GM19239 (cell line): ENCODE measurements at places on chromosomes 16 and 17.

- no peak for DNase-seq
These were observed 1.2 kb downstream of the NFATC3 start for GRCh38 chr16:68086336-68086841.

DNA sequence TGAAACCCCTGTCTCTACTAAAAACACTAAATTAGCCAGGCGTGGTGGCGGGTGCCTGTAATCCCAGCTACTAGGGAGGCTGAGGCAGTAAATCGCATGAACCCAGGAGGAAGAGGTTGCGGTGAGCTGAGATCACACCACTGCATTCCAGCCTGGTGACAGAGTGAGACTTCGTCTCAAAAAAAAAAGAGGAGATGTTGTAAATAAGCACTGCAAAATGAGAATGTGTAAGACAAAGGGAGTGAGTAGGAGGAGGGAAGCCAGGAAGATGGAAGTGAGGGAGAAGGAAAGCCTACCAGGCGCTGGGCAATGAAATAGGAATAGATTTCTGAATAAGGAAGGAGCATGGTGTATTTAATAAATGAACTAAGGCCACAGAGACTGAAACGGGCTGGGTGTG is 8.7 kb upstream of the PRPF8 start:
- DNase-seq: no peak

GRCh38 chr16:67146523-67147357 is 4.1 kb downstream of the B3GNT9 start:
- DNase-seq: no peak

DNA sequence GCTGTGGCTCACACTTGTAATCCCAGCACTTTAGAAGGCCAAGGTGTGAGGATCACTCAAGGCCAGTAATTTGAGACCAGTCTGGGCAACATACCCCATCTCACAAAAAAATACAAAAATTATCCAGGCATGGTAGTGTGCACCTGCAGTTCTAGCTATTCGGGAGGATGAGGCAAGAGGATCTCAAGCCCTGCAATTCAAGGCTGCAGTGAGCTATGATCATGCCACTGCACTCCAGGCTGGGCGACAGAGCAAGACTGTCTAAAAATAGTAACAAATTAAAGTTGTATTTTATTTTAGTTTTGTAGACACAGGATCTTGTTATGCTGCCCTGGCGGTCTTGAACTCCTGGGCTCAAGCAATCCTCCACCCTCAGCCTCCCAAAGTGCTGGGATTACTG is 18.2 kb downstream of the USP31 start:
- no peak for DNase-seq

GRCh38 chr17:9936095-9936494 is 31.0 kb upstream of the RCVRN start:
- no peak for DNase-seq

DNA sequence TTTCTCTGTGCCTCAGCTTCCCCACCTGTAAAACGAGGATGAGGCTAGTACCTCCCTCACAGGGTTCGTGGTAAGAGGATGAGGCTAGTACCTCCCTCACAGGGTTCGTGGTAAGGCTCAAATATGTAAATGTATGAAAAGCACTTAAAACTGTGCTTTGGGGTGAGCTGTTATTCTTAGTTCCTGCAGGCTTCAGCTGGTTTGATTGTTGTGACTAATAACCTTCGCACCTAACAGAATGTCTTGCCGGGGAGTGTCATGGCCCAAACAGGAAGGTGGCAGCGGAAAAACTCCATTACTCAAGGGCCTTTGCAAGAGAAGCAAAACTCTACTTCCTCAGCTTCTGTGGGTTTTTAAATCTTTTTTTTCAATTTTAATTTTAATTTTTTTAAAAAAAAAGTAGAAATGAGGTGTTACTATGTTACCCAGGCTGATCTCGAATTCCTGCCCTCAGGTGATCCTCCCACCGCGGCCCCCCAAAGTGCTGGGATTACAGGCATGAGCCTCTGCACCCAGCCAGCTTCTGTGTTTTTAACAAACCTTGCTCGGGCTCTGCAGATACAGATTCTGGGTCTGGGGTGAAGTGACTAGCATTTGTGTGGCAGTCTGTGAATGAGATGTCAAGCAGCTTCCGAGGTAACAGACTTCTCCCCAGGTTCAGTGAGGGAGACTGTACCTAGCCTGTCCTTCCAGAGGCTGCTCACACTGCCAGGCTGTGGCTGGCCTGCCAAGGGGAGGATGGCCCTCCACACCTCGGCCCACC is 103.0 kb downstream of the RAB11FIP4 start:
- DNase-seq: peak; percentile 50

DNA sequence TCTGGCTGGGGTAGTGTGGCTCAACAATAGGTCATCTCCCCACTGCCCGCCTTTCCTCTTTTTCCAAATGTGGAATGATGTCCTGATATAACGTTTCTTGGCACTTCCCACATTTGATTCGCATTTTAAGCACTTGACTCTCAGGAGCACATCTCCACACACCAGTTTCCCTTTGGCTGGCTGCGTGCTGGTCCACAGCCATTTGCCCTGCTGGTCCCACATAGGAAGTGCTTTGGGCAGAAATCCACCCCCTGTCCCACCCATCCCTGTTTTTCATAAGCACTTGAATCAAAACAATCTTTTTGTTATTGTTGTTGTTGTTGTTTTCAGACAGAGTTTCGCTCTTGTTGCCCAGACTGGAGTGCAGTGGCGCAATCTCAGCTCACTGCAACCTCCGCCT is 24.0 kb upstream of the TNFRSF13B start:
- DNase-seq: no peak

- no peak for DNase-seq
These were observed 6.9 kb upstream of the SLC38A8 start for GRCh38 chr16:84049403-84050060.

DNA sequence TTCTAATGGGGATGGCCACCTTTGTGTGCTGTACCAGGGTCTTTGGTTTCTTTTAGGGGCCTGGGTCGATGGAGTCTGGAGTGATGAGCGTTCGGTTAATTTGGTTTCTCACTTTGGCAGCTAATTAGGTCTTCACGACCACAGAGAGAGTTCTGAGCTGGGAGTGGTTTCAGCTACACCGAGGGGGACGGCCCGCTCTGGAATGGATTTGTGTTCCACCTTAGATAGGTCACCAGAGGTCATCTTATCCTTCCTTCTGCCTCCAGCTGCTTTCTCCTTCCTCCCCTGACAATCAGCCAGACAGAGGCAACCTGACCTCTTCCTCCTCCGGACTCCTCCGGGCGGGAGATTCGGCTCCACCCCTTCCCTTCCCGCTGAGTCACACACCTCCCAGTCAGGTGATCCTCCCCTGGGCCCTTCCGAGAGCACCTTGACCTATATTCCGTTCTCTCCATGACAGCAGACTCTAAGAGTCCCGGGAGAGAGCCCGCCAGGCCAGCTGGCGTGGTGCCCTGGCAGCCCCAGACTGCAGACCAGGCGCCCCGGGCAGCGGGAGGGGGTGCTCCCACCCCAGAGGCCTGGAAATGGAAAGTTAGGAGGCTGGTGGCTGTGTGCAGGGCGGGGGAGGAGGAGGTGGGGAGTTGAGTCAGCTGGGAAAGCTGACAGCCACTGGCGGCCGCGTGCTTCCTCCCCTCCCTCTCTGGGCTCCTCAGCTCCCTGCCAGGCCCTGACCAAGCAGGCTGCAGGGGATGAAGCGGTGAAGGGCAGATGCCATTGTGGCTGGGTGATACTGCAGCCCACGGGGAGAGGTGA is 44.7 kb downstream of the CHD9 start:
- DNase-seq: peak; percentile 35

- no peak for DNase-seq
These were observed 21.2 kb downstream of the PITPNA start for GRCh38 chr17:1541367-1541904.

GRCh38 chr16:73306901-73307413 is 259.0 kb upstream of the ZFHX3 start:
- no peak for DNase-seq

- no peak for DNase-seq
These were observed 4.3 kb upstream of the ADGRG1 start for GRCh38 chr16:57624044-57624688.

DNA sequence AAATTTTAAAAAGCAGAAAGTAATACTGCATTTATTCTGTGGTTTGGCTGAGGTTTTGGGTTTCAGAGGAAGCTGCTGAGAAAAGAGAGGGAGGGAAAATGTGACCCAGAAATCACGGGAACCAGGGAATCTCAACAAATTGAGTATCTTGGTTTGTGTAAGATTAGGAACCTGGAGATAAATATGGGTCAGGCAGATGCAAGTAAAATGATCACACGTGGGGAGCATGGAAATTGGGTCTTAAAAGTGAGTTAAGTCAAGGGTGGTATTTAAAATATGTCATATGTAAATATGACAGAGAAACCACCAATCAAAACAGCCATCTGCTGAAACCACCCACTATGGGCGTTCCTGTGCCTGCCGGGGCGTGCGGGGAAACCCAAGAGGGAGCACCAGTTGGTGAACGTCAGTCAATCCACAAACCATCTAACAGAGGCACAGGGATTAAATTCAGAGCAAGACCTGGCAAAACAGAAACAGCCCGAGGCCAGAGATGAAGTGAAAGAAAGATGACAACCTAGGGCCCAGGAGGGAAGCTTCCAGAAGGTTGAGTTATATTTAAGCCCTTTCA is 33.4 kb downstream of the CDH13 start:
- DNase-seq: no peak

DNA sequence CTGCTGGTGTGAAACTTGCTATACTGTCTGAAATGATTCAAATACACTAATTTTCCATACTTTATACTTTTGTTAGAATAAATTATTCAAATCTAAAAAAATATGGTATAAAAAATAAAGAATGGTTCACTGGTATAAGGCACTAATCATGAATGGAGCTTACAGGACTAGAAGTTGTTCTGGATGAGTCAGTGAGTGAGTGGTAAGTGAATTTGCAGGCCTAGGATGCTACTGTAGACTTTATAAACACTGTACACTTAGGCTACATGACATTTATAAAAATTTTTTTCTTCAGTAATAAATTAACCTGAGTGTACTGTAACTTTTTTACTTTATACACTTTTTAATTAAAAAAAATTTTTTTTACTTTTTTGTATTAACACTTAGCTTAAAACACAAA is 95.5 kb downstream of the MAP2K4 start:
- DNase-seq: no peak

- no peak for DNase-seq
These were observed 155.6 kb downstream of the SNX11 start for GRCh38 chr17:48262982-48263730.

DNA sequence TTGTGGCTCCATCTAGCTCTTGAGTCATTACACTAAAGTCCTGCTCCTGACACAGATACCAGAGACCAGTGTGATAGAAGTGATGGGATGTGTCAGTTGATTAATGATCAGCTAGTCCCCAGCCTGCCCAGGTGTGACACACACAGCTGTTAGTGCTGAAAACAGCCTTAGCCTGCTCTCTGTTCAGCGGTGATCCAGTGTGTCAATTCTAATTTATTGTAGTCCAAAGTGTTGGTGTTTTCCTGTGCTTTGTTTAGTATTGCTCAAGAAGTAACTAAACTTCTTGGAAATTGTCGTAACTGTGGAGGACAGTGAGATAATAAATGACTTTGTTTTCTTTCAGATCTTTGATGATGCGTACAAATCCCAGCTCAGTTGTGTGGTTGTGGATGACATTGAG is 92.3 kb downstream of the WNT3 start:
- DNase-seq: no peak

DNA sequence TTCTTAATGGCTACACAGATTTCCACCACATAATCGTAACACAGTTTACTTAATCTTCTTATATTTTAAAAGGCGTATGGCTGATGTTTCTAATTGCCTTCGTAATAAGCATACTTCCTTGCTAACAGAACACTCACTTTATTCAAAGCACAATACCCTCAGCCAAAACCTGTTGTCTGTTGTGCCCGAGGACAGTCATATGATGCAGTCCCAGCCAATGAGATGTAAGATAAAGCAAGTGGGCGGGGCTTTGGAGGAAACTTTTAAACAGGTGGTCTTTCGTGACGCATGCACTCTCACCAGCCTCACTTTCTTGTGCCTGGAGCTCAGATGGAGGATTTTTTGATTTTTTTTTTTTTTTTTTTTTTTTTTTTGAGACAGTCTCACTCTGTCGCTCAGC is 174.1 kb downstream of the ZFHX3 start:
- no peak for DNase-seq

- peak; percentile 45 for DNase-seq
These were observed 414 bp downstream of the DUSP14 start for GRCh38 chr17:37490022-37490587.
